ENCODE measurements at places on chromosomes 13 and 19.

GRCh38 chr19:10230861-10231611 is at the start of gene S1PR2:
TSS of gene S1PR2 (minus strand) at chr19:10231331. CDS start at chr19:10224905, 6,426 bp downstream.
- DNase-seq = peak; percentile 48

DNA sequence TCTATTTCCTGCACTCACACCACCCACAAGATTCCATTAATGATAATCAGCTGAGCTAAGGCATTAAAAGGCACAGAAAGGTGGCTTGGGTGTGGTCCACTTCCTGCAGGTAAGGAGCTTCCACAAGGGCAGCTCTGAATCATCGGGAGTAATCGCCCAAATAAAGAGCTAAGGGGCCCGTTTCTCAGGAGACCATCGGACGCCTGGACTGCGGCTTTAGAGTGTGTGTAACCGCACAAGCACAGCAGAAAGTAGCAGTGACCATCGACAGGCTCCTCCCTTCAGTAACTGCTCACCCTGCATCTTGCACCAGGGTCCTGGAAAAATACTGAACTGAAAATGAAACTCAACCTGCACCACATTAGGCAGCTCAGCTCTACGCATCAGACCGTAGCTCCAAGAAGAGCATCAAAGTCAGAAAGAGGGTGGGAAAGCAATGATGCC is 6.0 kb downstream of the STK24 start:
- DNase-seq = no peak

DNA sequence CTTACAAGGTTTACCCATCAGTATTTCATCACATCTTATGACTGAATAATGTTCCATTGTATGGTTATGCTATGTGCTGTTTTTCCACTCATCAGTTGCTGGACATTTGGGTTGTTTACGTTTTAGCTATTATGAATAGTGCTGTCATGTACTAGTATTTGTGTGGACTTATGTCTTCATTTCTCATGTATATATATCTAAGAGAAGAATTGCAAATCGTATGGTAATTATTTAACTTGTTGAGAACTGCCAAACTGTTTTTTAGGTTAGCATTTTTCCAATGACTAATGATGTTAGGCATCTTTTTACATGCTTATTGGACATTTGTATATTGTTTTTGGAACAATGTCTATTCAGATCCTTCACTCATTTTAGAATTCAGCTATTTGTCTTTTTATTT is 368.3 kb downstream of the LMO7 start:
- DNase-seq = no peak

- DNase-seq = no peak
These were observed 3.4 kb downstream of the ZNF430 start for GRCh38 chr19:21023901-21024300.

DNA sequence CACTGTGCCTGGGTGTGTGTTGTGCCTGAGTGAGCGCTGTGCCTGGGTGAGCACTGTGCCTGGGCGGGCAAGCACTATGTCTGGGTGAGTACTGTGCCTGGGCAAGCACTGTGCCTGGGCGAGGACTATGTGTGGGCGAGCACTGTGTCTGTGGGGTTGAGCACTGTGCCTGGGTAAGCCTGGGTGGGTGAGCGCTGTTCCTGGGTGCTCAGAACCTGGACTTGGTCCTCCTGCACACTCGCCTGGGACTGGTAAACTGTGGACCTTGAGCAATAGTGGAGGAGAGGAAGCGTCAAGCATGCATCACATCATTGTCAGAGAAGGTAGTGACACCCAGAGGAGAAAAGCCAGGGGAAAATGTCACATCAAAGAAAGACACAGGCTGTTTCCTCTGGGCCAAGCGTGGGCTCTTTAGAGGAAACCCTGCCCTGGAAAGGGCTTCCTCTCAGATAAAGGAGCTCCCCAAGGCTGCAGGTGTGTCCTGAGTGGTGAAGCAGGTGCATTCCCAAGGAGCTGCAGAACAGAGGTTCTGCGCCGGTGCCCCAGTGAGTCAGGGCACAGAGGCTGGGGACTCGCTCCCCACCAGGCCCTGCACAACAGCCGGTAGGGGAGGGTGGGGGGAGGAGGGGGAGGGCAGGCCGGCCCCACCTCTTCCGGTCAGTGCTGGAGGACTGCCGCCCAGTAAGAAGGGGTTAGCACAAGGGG is 141.2 kb downstream of the TEX29 start:
- no peak for DNase-seq

DNA sequence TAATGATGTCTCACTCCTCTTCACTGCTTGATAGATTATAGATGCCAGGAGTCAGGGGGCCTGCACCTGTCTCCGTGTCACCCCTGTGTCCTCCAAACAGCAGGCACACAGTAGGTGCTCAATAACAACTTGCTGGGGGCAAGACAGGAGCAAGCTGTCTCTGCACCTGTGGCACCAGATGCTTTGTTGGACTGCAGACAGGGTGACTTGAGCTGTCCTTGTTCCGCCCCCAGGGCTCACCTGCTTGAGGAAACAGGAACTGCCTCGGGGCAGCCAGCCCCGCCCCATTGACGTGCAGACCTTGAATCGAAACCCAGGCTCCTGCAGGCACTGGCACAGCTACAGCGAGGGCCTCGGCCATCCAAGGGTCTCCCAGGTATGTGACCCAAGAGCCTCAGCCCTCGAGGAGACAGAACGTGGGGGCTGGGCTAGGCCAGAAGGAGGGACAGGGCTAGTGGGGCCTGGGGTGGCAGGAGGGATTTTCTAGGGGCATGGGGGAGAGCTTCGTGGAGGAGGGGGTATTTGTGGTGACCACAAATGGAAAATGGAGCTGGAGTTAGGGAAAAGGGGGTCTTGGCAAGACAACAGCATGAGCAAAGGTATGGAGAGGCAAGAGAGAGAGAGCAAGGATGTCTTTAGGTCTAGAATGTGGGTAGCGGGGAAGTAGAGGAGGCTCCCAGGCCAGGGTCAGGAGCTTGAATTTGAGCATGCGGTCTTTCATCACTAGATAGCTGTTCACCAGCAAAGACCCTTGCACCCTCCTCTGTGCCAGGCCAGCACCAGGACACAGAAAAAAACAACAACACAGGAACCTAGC is at the start of gene HSH2D:
HSH2D (plus strand) TSS at position 287 of the 817 bp plus-strand sequence. CDS start 5,066 bp downstream, outside the sequence.
- DNase-seq = peak; percentile 31

- peak; percentile 67 for DNase-seq
These were observed at the start of gene ZNF665 for GRCh38 chr19:53192771-53193534. TSS of gene ZNF665 (minus strand) at chr19:53193358. CDS start at chr19:53182898, 10,460 bp downstream.

GRCh38 chr13:95480131-95480545 is 72.4 kb upstream of the CLDN10 start:
- DNase-seq = no peak

DNA sequence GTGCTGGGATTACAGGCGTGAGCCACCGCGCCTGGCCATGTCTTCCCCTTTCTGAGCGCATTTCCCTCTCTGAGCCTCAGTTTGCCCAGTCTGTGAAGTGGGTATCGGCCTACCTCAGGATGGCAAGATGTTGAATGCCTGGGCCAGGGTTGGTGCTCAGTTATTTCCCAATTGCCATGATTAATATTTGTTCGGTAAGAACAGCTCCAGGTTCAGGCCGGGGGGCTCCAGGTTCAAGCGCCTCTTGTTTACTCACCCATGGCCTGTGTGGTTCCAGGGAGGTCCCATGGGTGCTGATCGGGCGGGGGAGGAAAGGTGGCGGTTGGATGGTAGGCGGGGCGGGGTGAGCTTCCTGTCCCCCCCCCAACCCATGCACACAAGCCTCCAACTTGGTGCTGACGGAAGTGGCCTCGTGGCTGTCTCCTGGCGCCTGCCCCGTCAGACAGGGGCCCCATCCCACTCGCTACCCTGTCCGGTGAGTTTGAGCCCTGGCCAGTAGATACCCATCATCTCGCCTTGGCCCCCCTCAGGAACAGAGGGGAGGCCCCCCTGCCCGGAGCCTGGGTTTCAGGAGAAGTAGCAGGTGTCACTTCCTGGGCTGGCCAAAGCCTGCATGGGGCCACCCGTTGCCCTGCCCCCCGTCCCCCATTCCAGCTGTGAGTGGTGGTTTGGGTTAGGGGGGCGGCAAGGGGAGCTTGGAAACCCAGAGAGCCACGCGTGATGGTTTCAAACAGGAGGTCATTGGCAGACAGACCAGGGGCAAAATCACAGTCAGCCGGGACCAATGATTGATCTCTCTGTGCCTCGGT is at the start of gene FCHO1:
FCHO1 (plus strand) TSS at position 375 of the 809 bp plus-strand sequence. CDS start 3,688 bp downstream, outside the sequence.
- DNase-seq = peak; percentile 81

DNA sequence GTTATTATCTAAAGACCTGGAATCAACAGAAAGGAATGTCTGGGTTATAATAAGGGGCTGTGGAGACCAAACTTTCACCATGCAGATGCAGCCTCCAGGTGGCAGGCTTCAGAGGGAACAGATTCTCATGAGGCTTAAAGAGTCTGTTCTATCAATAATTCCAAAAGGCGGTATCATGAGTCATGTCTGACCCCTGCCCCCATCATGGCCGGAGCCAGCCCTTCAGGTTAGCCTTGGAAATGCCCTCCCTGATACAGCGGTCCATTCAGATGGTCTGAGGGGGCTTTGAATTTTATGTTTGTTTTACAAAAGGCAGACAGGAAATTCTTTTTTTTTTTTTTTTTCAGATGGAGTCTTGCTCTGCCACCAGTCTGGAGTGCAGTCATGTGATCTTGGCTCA is 21.7 kb upstream of the LAMP1 start:
- no peak for DNase-seq

DNA sequence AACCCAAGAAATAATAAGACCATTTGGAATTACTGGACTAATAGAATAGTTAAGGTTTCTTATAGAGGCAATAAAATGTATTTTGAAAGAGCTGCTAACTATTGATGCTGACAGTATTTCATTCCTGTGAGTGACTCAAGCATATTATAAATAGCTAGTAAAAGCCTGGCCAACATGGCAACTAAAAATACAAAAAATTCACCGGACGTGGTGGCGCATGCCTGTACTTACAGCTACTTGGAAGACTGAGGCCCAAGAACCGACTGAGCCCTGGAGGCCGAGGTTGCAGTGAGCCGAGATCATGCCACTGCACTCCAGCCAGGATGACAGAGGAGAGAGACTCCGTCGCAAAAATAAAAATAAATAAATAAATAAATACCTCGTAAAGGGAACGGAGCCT is 5.4 kb upstream of the ICAM3 start:
- no peak for DNase-seq

DNA sequence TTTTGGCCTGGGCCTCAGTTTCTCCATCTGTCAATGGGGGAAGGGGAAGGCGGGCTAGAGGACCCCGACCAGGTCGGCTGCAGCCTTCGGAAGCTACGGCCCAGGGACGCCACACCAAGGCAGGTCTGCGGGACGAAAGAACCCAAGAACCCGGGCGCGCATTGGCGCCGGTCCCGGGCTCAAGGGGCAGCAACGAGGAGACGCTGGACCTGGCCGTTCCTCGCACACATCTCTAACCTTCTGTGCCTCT is 739 bp upstream of the ILF3 start:
- no peak for DNase-seq

GRCh38 chr19:30316000-30316491 is 56.1 kb upstream of the ZNF536 start:
- no peak for DNase-seq

- no peak for DNase-seq
These were observed 21.4 kb downstream of the DZIP1 start for GRCh38 chr13:95623141-95623540.

GRCh38 chr13:51360489-51360888 is 21.0 kb downstream of the SERPINE3 start:
- DNase-seq = no peak

GRCh38 chr13:20901668-20902437 is 693 bp downstream of the XPO4 start:
- no peak for DNase-seq
